ENCODE measurements at places on chromosomes 13 and 19. TPM values are rescaled to one million over a fixed set of nuclear protein-coding genes. Genes with fewer than 3 reads are reported as not detected.

The ZNF528 gene
- total RNA-seq = 1.1 TPM

The PTBP1 gene
- total RNA-seq = 671 TPM

The SIAH3 gene
- not detected for total RNA-seq

The DNAAF3 gene
- total RNA-seq = 8.7 TPM

The ZNF728 gene
- total RNA-seq = not detected

The PCDH17 gene
- total RNA-seq = 2.7 TPM

The PPP1R37 gene
- total RNA-seq = 23.6 TPM

The ILF3 gene
- total RNA-seq = 629 TPM

The ZNF101 gene
- 75.5 TPM for total RNA-seq

The ZNF541 gene
- not detected for total RNA-seq

The RASAL3 gene
- not detected for total RNA-seq

The SIGLEC8 gene
- total RNA-seq = not detected

The CYP2F1 gene
- not detected for total RNA-seq

The CCNE1 gene
- total RNA-seq = 33.7 TPM

The MBD3L2 gene
- total RNA-seq = not detected

The POSTN gene
- 1.4 TPM for total RNA-seq

The GPC6 gene
- 80.4 TPM for total RNA-seq

The LILRA2 gene
- not detected for total RNA-seq

The AMER2 gene
- 0.07 TPM for total RNA-seq

The S1PR5 gene
- total RNA-seq = 1.4 TPM

The OR7C1 gene
- not detected for total RNA-seq
